Stimulated activated CD8-positive, alpha-beta memory T cell treated with anti-CD3 and anti-CD28 coated beads, Interleukin-2, amount 100 ng/mL, for 1 hour (primary cell): ENCODE measurements at places on chromosomes 3 and 15.

DNA sequence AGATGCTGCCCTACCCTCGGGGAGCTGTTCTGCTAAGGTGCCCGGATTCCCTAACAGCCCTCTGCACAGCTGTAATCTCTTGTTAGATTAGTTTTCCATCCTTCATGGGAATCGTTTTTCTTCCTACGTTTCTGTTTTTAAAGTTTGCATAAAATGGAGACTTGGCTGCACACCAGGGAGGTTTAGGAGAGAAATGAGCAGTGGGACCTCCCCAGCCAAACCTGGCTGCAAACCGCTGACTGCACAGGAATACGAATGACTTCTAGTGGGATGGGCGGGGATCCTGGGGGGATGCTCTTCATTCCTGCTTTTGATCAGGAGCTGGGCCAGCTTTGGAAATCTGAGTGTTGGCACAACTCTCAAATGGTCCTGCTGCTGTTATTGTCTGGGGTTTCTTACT lies 77.5 kb downstream of the THSD4 start:
- no peak for DNase-seq

- no peak for DNase-seq
Measured at GRCh38 chr3:122576174-122576940, 1.1 kb upstream of the PARP15 start.

- no peak for DNase-seq
Measured at GRCh38 chr3:46585799-46586693, 19.9 kb upstream of the LRRC2 start.

DNA sequence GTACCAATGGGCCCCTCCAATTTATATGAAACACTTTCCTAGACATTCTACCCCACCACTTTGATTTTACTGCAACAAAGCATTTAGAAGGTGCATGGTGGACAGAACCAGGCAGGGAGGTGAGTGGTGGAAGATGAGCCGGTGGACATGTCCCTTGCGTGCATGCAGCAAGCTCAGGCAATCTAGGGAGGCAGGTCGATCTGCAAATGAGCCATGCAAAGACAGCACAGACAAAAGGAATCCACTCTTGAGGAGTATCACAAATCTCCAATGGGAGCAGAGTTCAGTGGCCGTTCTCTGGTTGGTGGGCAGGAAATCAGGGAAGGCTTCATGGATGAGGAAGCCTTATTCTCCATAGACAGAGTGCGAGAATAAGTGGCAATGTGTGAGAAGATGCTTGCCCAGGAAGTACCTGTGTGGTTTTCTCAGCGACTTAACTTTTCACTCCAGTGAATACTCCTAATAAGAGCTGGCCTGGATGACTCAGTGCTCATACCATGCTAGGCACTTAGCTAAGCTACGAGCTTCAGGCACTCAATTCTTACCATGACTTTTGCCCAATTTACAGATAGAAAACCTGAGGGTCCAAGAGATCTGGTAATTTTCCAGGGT lies 152.5 kb downstream of the FOXP1 start:
- no peak for DNase-seq

DNA sequence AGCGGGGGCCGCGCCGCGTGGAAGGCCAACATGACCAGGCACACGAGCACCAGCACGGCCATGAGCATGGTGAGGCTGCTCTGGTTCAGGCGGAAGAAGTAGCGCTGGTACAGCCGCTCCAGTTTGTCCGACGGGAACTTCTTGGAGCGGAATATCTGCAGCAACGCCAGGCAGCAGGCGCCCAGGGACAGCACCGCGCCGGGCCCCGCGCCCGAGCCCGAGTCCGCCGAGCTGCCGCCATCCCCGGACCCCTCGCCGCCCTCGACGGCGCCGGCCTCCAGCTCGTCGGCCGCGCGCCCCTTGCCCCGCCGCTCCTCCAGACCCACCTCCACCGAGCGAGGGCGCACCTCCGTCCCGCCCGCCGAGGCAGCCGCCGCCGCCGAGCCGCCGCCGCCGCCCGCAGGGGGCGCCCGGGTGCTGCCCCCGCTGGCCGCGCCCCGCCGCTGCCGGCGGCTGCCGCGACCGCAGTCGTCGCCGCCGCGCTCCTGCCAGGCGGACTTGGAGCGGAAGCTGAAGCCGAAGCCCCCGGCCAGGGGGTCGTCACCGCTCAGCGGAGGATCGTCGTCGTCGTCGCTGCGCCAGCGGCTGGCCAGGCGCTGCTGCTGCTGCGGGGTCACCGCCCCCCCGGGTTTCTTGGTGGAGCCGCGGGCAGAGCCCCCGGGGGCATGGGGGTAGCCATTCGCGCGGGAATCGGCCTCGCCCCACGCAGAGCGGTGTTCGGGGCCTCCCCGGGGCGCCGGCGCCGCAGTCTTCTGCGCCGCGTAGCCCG lies 957 bp downstream of the ADCY5 start:
- DNase-seq, result no peak
